GM18507 (cell line): ENCODE measurements at places on chromosomes 1 and 21.
A peak's percentile ranks its signal among the peaks of the same experiment; 100 is the strongest.

GRCh38 chr21:39325458-39325857 is 12.0 kb upstream of the BRWD1 start:
- no peak for DNase-seq

DNA sequence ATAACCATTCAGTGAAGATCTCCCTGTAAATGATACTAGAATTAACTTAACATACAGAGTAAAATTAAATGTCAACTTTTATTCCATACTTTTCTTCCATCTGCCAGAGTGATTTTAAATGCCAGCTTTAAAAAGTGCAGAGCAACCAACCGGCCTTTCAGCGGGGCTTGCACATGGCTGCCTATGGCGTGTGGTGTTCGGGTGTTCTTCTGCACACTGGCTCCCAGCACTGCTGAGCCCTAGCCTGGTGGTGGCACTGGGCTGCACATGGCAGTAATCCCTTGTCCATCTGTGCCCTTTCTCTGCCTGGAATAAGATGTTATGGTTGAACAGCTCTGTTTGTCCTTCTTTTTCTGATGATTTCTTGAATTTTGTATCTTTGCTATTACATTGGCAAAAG is 156.3 kb downstream of the SNX7 start:
- no peak for DNase-seq

DNA sequence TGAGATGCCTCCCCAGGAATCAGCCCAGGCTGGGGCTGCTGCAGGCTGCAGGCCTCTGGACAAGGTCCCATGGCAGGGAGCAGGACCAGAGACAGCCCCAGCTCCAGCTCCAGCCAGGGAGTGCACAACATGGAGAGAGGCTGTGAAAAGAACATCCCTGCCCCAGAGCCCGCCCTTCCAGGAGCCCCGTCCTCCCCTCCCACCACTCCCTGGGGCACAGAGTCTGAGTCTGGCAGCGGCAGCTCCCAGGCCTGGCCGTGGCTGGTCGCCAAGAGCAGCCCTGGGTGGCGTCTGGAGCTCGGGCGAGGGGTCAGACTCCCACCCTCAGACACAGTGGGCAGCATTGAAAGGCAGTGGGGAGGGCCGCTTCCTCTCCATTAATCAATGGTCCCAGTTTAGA is 37.8 kb downstream of the MEGF6 start:
- no peak for DNase-seq

GRCh38 chr1:210650403-210650802 is 321.7 kb downstream of the HHAT start:
- no peak for DNase-seq

DNA sequence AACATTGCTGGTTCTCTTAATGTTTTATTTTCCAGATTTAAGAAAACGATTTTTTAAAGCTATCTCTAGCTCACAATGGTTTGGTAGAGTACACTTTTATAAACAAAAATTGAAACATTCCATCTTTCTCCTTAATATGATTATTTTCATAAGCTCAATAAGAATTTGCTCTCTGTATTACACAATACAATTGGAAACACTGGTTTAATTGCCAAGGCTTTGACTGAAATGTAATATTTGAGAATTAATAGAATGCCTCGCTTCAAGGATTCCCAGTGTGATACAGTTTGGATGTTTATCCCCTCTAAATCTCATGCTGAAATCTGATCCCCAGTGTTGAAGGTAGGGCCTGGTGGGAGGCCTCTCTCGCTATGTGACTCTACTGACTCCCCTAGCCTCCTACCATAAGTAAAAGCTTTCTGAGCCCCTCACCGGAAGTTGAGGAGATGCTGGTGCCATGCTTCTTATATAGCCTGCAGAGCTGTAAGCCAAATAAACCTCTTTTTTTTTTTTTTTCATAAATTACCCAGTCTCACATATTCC is 67.4 kb downstream of the DDAH1 start:
- no peak for DNase-seq

GRCh38 chr1:151391079-151391563 is 8.3 kb upstream of the PSMB4 start:
- no peak for DNase-seq

GRCh38 chr1:220123889-220124288 is 30.0 kb downstream of the IARS2 start:
- DNase-seq = no peak

GRCh38 chr1:29444782-29445729 is 208.7 kb downstream of the PTPRU start:
- DNase-seq = no peak

DNA sequence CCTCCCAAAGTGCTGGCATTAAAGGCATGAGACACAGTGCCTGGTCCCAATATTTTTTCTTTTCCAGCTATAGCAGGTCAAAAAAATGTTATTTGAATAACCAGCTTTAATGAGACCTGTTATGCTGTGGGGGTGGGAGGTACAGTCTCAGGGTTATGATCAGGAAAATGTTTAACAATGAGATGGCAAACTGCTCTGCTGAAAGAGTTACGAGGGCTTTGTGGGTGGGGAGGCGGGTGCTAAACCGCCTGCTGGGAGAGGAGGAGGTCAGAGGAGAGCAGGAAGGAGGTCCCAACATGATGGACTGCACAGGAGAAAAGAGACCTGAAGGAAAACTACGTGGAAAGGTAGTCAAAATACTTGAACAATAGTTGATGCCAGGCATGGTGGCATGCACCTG is 126.0 kb upstream of the B3GALT2 start:
- no peak for DNase-seq

DNA sequence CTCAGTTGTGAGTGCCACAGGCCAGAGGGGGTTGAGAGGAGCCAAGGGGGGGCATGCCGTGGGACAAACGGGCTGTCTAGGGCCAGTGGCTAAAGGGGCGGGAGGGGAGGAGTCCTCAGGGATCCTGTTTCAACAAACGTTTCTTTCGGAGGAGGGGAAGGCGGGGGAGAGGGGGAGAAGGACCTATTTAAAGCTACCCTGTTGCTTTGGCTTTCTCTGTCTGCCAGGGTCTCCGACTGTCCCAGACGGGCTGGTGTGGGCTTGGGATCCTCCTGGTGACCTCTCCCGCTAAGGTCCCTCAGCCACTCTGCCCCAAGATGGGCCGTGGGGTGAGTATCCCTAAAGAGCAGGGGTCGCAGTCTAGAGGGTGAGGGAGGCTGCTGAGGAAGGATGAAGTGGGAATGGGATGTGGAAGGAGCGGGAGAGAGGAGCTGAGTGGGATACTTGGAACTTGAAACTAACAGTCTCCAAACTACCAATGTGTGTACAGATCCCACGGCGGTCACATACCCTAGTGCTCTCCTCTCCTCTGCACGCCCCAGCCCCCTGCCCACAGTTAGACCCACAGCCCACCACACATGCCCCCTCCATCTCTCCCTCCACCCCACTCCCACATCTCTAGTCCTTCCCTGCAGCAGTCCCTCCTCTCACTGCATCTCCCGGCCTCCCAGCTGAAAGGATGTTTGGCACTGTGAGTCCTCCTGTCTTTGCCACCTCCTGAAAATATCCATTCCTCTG is at the start of gene ATP1A2:
TSS of gene ATP1A2 (plus strand) at position 215 of the 738 bp plus-strand sequence. CDS start at position 318, 103 bp downstream.
- DNase-seq = no peak

DNA sequence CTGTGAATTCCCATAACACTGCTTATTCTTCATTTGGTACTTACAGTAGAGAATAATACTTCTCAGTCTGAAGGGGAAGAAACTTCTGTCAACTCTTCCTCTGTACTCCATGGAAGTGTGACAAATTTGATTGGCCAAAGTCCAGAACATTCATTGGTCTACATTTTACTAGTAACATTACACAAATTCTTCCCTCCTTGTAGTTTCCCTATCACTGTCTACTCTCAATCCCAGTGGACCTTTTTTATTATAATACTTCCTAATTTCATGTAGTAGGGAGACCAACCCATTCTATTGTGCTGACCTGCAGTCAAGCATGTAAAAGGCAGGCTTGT is 74.7 kb downstream of the ALG6 start:
- no peak for DNase-seq

- DNase-seq = peak; percentile 12
Measured at GRCh38 chr1:36924282-36924811, 110.0 kb downstream of the GRIK3 start.

- no peak for DNase-seq
Measured at GRCh38 chr1:236421022-236421421, 26.9 kb downstream of the EDARADD start.

- DNase-seq = peak; percentile 28
Measured at GRCh38 chr21:44455524-44456213, 359 bp downstream of the LRRC3 start.

DNA sequence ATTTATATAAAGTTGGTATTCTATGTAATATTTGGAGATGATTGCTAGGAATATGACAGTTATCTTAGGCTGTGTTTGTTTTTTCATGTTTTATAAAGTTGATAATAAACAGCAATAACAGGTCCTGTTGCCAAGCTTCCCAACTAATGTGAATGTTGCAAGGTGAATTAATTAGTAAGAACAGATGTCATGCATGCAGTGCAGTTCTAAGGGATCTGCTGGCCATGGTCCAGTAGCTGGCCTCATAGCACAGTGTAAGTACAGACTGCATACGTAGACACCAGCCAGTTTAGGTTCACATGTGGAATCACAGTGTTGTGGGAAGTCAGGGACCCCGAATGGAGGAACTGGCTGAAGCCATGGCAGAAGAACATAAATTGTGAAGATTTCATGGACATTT is 478.2 kb downstream of the NEGR1 start:
- DNase-seq = no peak

GRCh38 chr21:38658511-38658910 is 147.2 kb upstream of the ETS2 start:
- no peak for DNase-seq

GRCh38 chr1:19715334-19716203 is 50.9 kb downstream of the HTR6 start:
- DNase-seq = peak; percentile 70

- no peak for DNase-seq
Measured at GRCh38 chr21:32101277-32101676, 177.6 kb downstream of the MIS18A start.

GRCh38 chr1:79043506-79043905 is 37.0 kb upstream of the ADGRL4 start:
- DNase-seq = no peak

DNA sequence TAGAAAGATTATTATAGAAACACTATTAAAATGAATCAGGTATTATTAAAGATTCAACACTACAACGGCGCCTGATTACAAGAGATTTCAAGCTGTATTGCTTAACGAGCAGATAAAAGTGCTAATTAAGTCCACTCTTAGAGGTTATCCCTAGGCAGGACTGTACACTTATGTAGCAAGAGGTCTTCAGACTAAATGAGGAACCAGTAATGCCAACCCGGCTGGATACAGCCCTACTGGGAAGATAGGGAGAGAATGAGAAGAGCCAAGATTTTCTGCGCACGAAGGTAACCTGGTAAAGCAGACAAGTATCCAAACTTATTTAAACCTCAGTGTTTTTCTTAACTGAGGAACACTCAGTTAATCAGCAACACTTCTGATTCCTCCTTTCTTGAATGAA is 115.7 kb upstream of the HIVEP3 start:
- no peak for DNase-seq

DNA sequence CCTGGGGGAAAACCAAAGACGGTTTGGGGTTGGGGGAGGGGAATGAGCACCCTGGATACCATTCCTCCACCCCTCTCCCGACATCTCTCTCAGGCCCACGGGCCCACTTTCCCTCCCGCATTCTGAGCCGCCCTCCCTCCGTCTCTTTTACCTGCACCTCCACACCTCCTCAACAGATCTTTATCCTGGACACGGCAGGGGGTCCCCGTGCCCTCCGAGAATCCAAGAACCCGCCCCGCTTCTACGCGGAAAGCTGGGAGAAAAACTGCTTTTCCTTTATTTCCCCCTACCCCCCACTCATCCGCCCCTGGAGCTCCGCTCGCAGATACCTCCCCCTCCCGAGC is 108.8 kb downstream of the NAV1 start:
- no peak for DNase-seq

- DNase-seq = no peak
Measured at GRCh38 chr1:236716160-236716559, 29.9 kb downstream of the ACTN2 start.

DNA sequence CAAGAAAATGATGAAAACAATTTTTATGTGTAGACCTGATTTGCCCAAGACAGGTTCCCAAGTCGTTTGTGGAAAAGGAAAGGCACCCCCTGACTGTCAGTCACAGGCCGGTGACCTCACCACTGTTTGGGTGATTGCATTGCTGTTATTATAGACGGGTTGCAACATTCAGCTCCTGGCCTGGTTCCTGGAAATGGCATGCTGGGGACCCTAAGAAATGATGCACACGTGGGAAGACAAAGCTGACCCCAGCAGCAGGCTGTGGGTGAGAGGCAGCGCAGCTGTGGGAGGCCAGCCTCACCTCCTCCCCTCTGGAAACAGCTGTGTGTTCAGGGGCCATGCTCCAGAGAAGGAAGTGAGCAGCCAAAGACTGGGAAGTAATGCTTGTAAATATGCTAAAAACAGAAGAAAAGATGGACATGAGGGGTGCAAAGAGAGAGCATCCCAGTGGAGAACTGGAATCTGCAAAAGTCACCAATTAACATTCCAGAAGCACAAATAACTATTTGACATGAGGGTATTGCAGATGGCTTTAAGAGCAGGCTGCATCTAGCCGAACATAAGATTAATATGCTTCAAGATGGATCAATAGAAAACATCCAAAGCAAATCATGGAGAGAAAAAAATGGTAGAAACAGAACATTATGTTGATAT is 23.4 kb upstream of the ABCG1 start:
- DNase-seq = no peak

- DNase-seq = no peak
Measured at GRCh38 chr1:239735111-239735510, 348.7 kb downstream of the CHRM3 start.

GRCh38 chr21:45265721-45266517 is 21.8 kb downstream of the POFUT2 start:
- no peak for DNase-seq

DNA sequence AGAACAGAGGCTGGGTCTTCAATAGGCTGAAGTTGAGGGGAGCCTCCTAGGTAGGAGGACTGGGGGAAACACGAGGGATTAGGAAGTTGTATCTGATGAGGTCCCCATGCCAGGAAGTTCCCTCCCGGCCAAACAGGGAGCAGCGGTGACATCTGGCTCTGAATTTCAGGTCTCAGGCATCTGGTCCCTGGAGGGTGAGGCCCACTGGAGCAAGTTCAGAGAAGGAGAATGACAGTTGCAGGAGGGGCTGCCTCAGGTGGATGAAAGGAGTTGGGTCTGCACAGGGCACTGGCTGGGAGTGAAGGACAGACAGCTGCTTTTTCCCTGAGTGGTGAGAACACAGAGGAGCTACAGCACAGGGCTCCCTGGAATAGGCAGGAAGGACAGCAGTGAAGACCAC is 9.1 kb downstream of the TMEM9 start:
- DNase-seq = no peak

- peak; percentile 55 for DNase-seq
Measured at GRCh38 chr1:11802973-11803885, 2.5 kb downstream of the MTHFR start.

GRCh38 chr21:39330001-39330400 is 16.6 kb upstream of the BRWD1 start:
- DNase-seq = no peak
